ENCODE measurements at places on chromosomes 6 and 20.
A peak's percentile ranks its signal among the peaks of the same experiment; 100 is the strongest.

DNA sequence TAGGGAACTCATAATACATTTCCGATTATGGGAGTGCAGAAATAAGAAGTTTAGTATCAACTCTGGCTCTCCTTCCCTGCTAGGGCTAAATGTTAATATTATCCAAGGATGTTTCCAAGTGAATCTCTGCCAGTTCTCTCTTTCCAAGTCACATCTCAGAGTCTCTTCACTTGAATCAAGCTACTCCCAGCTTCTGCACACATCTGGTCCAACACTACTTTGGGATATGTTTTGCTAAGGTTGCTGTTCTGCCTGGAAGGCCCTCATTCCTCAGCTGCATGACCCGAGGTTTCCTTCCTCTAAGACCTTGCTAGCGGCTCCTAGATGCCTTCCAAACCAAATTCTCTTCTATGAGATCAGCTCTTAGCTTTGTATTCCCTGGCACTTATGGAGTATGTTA lies 331.8 kb downstream of the GJA1 start:
- peak; percentile 2 for DNase-seq

- DNase-seq, result no peak
These were observed 25.8 kb downstream of the LY86 start for GRCh38 chr6:6614096-6614982.

- peak; percentile 50 for DNase-seq
These were observed 25.4 kb upstream of the HLA-E start for GRCh38 chr6:30463651-30464618.

DNA sequence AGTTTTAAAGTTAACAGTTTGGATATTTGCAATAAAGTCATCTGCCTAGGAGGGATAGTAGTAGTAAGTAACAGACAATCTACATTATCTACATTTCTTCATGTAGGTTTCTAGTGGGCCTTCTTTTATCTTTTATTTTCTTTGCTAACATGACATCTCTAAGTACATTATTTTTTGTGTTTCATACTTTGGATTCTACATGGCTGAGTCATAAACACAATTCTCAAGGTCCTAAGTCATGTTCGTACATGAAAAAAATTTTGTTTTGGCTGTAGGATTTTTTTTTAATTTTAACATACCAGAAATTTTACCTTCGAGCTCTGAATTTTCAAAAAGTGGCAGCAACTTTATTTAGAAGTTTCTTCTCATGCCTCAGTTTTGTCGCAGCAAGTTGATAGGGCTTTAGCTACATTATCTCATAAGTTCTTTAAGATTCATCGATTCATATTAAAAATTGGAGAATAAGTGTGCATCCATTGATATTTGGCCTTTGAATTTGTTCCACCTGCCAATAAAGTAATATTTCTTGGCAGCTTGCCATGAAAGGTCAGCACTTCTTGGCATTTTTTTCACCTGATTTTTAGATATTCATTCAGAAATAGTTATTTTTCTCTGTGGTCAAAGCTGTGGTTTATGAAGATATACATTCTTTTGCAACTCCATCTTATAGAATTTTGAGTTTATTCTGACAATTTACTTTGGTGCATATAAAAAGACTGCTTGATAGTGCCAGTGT lies 146.2 kb downstream of the GRIK2 start:
- peak; percentile 82 for DNase-seq

DNA sequence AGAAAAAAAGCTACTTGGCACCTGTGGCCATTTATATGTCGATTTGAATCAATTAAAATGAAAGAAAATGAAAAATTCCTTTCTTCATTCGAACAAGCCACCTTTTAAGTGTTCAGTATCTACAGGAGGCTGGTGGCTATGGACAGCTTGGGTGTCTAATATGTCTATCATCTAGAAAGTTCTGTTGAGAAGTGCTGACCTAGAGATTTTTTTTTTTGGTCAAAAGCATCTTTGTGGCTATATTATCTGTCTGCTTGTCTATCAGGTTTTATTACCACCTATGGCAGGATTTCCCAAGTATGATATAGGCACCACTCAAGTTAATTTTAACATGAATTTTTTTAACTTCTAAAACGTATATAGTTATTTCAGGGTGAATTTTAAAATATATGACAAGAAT lies 250.8 kb downstream of the TSHZ2 start:
- no peak for DNase-seq

DNA sequence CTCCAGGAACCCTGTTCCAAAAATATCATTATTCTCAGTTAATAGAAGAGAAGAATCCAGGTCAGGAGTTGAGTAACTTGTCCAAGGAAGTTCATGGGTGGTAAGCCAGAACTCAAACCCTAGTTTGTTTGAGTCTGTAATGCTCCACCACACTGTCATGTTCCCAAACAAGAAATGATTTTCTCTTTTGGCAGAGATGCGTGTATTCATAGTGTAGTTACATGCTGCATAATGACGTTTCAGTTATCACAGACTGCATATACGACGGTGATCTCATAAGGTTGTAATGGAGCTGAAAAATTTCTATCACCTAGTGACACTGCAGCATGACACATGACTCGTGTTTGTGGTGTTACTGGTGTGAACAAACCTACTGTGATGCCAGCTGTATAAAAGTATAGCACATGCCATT lies 102.6 kb downstream of the TULP4 start:
- DNase-seq, result peak; percentile 87

DNA sequence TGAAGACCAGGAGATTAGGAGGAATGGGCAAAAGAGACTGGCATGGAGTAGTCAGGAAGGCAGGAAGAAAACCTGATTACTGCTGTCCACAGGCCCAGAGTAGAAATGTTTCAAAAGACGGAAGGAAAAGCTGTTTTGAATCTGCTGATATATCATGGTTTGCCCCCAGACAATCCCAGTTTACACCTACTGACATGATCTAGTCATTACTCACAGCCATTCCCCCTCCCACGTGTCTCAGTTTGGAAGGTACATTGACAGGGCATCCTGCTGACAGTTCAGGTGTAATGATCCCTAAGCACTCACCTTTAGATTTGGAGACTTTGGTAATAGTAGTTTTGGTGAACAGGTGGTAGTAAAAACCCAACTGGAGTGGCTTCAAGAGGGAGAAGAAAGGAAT lies 9.8 kb upstream of the TXNDC5 start:
- DNase-seq, result no peak

- no peak for DNase-seq
These were observed 469 bp upstream of the XRN2 start for GRCh38 chr20:21302664-21303060.

DNA sequence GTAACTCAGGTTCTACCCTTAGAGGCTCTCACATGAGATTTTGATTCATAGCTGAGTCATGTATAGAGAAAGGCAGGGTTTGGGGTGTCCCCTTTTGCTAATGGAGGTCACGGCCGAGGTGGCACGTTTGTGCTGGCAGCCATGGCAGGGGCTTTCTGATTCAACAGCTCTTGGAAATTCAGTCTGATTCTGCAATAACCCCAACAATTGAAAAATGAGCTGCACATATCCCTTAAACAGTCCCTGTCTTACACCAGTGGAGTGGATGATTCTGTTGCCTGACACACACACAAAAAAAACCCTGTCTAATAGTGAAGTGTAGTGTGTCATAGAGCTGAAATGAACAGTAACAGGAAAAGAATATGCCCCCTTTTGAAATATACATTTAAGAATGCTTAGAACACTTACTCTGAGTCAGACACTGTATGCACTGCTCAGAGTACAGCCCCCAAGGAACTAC lies 40.4 kb upstream of the ARG1 start:
- peak; percentile 4 for DNase-seq

- DNase-seq, result peak; percentile 98
These were observed 6.3 kb downstream of the ADTRP start for GRCh38 chr6:11772109-11772825.

GRCh38 chr6:4491501-4492260 lies 284.5 kb upstream of the CDYL start:
- DNase-seq, result peak; percentile 37

DNA sequence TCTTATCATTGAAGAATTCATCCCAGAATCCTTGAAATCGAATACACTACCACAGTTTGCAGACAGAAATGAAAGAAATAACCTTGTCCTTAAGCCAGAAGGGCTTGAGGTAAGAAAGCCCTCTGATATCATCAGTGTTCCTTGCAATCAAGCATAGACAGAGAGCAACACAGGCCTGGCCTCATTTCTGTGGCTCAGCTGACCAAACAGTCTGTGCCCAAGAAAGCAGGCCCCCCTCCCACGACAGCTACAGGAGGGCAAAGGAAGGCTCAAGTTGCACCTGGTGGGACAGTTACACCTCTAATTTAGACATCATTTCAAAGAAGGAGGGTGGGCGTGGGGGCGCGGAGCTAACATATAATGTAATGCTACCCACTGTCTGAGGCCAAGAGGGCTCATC lies 21.6 kb downstream of the KIF16B start:
- no peak for DNase-seq

DNA sequence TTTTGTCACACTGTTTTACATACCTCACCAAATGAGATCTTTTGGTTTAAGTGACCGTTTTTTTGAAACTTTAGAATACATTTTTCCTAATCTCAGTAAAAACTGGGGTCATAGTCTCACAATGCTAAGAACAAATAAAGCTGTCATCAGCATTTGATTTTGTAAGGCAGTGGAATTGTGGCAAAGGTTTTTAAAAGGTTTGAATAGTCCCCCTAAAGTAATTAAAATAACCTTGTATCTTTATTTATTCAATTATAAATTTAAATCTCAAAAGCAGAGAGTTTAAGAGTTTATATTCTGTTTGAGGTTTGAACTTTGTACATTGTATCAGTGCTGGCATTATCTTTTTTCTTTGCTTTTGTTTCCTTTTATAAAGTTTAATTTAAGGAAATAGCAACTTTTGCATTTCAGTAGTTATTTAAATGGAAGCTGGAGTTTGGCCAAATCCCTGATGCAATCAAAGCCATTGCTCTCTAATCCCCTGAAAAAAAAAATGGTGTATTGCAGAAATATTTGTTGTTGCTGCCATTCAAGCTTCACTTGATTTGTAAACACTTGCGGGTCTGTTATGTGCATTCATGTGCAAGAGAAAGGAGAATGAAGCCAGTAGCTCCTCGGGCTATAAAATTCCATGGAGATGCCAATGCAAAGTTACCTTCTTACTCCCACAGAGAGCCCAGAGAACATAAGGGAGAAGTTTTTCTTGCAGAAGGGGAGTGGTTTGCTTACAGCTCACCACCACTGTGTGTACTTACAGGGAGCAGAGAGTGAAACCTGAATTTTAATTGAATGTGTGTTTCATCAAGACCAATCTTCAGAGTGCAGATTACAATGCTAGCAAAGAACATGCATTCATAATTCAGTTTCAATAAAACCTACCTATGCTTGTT lies 391.8 kb downstream of the ARHGAP18 start:
- peak; percentile 47 for DNase-seq

- DNase-seq, result no peak
These were observed 91.4 kb upstream of the ARID1B start for GRCh38 chr6:156685823-156686222.

DNA sequence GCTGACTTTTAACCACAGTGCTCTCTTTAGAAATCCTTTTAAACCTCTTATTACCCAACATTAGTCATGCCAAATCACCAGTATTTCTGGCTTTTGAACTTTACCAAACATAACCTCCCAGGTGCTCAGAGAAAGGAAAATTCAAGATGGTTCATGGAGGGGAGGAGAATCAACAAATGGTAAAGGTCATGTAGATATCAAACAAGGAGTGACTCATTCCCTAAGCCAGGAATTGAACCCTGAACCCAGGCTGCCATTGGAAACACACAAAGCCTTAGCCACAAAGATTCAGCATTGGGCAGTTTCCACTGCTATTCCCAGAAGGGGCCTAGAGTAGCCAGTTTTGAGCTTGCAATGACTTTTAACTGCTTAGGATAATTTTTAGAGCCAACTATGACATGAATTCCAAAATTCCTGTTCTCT lies 21.6 kb upstream of the ENTPD6 start:
- no peak for DNase-seq

GRCh38 chr6:45772051-45772450 lies 243.6 kb downstream of the CLIC5 start:
- no peak for DNase-seq

DNA sequence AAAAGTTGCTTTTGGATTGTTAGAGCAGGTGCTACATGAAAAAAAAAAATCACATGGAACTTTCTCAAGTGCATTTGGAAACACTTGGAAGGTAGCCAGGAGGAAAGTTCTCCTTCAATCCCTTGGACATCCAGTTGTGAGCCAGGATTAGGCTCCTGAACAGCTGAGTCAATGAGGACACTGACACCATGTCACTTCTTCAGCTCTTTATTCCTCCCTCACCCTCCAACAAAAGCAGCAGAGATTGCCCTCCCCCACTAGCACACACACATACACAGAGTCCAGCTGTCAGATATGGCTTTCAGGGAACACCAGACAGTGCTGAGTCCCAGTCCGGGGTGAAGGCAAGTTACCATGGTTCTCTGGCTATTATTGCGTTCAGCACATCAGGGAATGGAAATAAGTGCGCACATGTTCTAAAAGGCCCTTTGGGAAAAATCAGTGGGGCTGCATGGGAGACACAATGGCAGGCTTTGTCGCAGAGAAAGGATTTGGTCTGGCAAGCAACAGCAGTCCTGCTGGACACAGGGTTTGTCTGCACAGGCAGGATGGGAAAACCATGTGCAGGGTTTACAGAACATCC lies 124.7 kb upstream of the MARCKS start:
- peak; percentile 14 for DNase-seq

- DNase-seq, result no peak
These were observed 47.8 kb downstream of the ELOVL5 start for GRCh38 chr6:53300656-53301551.

DNA sequence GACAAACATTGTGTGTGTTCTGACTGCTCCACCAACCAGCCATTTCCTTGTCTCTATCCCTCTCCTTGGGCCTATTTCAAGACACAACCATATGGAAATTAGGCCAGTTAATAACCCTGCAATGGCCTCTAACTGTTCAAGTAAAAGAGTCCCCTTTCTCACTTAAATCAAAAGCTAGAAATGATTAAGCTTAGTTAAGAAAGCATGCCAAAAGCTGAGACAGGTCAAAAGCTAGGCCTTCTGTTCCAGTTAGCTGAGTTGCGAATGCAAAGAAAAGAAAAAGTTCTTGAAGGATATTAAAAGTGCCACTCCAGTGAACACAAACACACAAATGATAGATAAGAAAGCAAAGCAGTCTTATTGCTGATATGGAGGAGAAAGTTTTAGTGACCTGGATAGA lies 22.5 kb downstream of the SERINC1 start:
- no peak for DNase-seq

GRCh38 chr20:55741801-55742200 lies 263.5 kb downstream of the CBLN4 start:
- DNase-seq, result no peak

DNA sequence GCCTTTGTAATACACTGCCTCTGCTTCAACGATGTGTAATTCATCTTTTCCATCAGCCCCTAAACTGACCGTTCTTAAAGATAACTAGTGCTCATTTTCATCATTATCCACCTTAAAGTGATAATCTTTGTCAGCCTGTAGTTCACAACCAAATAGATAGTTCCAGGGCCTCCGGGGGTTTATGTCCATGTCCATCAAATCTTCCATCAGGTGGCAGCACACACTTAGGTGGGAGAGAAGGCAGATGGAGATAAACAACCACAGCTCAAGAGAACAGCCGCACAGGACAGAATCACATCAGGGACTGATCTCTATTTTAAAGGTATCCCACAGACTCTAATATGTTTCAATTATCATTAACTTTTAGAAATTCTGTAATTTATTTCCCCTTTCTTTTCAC lies 90.9 kb downstream of the LMBRD1 start:
- DNase-seq, result no peak

- no peak for DNase-seq
These were observed 558 bp downstream of the LINC00237 start for GRCh38 chr20:21105429-21106170.

- DNase-seq, result no peak
These were observed 67.7 kb upstream of the ZFP64 start for GRCh38 chr20:52259295-52259694.
